Bladder microvascular endothelial cell (primary cell): ENCODE measurements at places on chromosomes 13 and 19. TPM values are rescaled to one million over a fixed set of nuclear protein-coding genes. Genes with fewer than 3 reads are reported as not detected.

THSD1 gene
- 45.5 and 69.5 TPM in 2 replicates for total RNA-seq

IFI30 gene
- 4.4 and 5.7 TPM in 2 replicates for total RNA-seq

LILRA2 gene
- not detected in 2 replicates for total RNA-seq

PRTN3 gene
- total RNA-seq: not detected in 2 replicates

SBK2 gene
- not detected in 2 replicates for total RNA-seq

SHC2 gene
- 1.8 and 15.8 TPM in 2 replicates for total RNA-seq

OVOL3 gene
- not detected in 2 replicates for total RNA-seq

ZNF471 gene
- total RNA-seq: 1.1 and 2.9 TPM in 2 replicates

NHLRC3 gene
- 7.1 and 15.8 TPM in 2 replicates for total RNA-seq
